Upper lobe of right lung (tissue), 1 donor: ENCODE measurements at places on chromosomes 5 and 9. TPM values are rescaled to one million over a fixed set of nuclear protein-coding genes. Genes with fewer than 3 reads are reported as not detected.

Gene PCDHA13
- total RNA-seq, result 2.3 TPM

DNA sequence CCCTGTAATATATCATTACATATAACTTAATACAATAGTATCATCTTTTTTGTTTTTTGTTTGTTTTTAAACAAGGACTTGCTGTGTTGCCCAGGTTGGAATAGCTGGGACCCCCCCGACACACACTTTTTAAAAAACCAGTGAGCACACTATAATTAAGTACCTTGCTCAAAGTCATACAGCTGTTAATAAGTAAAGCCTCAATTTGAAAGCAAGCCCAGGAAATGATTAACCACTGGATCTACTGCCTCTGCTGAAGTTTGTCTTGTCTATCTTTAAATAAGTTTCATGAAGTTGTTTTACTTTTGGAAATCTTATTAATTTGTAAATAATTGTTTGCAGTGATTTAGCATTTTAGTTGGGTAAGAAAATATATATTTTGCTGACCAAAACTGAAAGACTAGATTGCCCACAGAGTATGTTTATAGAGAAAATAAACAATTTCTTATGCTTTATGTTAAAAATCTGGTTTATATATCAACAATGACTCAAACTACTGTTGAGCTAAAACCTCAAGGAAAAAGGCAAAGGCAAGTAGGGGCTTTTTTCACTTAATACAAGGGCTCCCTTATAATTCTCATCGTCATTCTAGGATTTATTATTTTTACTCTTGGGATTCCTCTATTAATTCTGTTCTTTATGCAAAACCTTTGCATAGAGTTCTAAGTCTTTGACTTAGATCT lies 5.8 kb upstream of the CARNMT1 start:
- DNase-seq, result no peak

GRCh38 chr5:72559866-72560766 lies 52.9 kb upstream of the ZNF366 start:
- no peak for DNase-seq

DNA sequence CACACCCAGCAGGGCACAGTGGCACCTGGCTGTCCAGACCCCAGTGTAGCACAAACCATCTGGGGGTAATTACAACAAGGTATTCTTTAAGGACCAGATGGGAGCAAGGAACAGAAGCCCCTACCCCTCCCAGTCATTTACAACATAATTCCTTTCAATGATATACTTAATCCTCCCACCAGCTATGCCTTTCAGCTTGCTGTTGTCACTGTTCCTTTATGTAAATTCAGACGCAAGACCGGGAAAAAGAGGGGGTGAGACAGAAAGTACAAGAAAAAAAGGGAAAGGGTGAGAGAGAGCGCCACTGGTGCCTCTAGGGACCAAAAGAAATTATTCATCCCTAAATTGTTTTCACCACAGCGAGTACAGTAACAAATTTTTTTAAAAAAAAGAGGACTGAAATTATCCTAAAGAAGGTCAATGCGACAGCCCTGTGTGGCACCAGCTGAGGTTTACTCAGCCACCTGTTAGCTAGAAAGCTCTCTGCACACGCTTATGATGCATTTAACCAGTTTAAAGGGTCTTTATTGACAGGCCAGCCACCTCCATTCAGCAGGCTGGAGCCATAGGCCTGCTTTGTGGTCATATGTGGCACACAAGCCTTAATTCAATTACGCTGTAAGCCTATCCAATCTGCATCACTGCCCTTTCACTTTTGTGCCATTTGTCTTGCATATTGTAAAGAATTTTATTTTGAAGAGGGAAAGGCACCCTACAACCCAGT lies 210.2 kb upstream of the ISL1 start:
- no peak for DNase-seq

GRCh38 chr5:66881480-66882161 lies 285.4 kb downstream of the MAST4 start:
- DNase-seq, result no peak

Gene PLGRKT
- 18.0 TPM for total RNA-seq

GRCh38 chr9:124320062-124320973 lies 62.6 kb downstream of the NEK6 start:
- DNase-seq, result no peak

- no peak for DNase-seq
These were observed 279.4 kb downstream of the CDH10 start for GRCh38 chr5:24365406-24365805.

- DNase-seq, result no peak
These were observed 750 bp downstream of the DNM1 start for GRCh38 chr9:128203707-128204551.

DNA sequence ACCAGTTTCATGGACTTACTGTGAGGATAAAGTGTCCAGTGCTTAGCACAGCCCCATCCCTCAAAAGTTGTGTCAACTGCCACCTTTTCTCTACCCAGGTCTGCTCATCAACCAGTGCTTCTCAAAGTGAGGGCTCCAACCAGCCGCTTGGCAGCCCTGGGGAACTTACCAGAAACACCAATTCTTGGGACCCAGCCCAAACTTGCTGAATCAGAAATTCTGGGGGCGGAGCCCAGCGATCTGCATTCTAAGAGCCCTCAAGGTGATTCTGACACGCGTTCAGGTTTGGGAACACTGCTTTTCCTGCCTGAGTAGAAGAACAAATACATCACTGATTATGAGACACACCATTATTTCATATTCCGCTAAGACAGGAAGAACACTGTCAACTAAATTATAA lies 132.0 kb downstream of the NSG2 start:
- no peak for DNase-seq

DNA sequence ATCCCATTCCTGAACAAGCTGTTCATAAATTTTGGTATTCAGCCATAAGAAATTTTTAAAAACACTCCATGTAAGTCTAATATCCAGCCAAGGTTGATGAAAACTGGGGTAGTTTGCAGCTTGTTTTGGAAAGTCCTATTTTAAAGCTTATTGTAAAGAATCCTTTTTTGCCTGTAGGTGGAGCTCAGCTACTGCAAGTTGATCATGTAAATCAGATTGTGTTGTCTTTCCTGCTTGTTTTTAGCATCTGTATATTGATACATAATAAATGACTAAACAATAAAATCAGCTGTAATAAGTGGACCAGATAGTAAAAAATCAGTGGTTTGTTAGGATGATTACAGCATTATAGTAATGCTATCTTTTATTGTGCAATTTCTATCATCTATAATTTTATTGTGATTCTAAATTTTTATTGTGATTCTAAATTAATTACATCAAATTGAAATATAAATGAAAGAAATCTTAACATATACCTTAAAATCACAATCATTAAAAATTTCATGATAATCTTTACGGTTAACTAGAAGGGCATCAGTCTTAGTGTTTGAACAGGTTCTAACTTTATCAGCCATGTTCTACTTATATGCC lies 42.4 kb downstream of the CWC27 start:
- no peak for DNase-seq
